Left ventricle myocardium superior (tissue), 1 donor: ENCODE measurements at places on chromosomes 5 and 9.
A peak's percentile ranks its signal among the peaks of the same experiment; 100 is the strongest.

GRCh38 chr5:170408877-170409660, 19.9 kb upstream of the KCNMB1 start:
- DNase-seq, result no peak

DNA sequence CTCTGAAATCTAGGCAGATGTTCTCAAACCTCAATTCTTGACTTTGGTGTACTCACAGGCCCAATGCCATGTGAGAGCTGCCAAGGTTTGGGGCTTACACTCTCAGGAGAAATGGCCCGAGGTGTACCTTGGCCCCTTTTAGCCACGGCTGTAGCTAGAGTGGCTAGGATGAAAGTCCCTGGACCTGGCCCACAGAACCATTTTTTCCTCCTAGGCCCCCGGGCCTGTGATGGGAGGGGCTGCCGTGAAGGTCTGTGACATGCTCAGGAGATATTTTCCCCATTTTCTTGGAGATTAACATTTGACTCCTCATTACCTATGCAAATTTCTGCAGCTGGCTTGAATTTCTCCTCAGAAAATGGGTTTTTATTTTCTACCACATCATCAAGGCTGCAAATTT, 1296.5 kb downstream of the MAT2B start:
- no peak for DNase-seq

DNA sequence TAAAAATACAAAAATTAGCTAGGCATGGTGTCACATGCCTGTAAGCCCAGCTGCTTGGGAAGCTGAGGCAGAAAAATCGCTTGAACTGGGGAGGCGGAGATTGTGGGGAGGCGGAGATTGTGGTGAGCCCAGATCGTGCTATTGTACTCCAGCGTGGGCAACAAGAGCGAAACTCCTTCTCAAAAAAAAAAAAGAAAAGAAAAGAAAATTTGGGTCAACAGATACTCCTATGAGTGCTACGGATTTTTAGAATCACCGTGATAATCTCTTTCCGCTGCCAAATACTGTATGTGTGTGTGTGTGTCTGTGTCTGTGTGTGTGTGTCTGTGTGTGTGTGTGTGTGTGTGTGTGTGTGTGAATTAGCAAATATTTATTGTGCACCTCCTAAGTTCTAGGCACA, 64.4 kb downstream of the ARRDC3 start:
- DNase-seq, result no peak

GRCh38 chr5:81417052-81417451, 23.1 kb upstream of the ACOT12 start:
- no peak for DNase-seq

DNA sequence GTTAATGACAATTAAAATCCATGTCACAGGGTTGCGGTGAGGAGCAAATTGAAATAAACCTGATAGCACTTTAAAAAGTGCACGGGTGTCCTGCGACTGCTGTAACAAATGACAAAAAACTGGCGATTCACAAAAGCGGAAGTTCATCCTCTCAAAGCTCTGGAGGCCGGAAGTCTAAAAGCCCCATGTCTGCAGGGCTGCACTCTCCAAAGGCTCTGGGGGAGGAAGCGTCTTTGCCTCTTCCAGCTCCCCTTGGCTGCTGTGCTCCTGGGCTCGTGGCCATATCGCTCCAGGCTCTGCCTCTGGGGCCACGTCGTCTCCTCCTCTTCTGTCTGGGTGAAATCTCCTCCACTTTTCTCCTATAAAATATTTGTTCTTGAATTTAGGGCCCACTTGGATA, 273.9 kb upstream of the IRX2 start:
- no peak for DNase-seq

GRCh38 chr5:143445776-143446175, 42.3 kb upstream of the NR3C1 start:
- no peak for DNase-seq

- no peak for DNase-seq
These were observed 353.9 kb upstream of the MEF2C start for GRCh38 chr5:89236900-89237299.

- DNase-seq, result peak; percentile 93
These were observed at the start of gene AUH for GRCh38 chr9:91361291-91362050. TSS of gene AUH (minus strand) at chr9:91361918. CDS start at chr9:91361889, 29 bp downstream.

- no peak for DNase-seq
These were observed 129.3 kb downstream of the EFNA5 start for GRCh38 chr5:107541400-107541799.

DNA sequence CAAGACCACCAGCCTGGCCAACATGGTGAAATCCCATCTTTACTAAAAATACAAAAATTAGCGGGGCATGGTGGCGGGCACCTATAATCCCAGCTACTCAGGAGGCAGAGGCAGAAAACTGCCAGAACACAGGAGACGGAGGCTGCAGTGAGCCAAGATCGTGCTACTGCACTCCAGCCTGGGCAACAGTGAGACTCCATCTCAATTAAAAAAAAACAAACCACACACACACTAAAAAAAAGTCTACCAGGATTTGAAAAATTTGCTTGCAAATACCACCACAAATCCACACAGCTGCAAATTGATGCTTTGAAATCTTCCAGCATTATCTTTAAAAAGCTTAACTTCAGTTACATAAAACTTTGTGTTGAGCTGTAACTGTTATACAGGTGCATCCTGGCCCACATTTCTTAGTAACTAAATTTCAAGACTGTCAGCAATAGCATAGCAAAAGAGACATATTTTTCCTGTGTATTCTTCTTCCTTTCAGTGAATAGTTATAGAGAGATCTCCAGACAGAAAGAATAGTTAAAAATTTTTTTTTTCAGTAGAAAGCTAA, 6.8 kb downstream of the CHD1 start:
- no peak for DNase-seq

- DNase-seq, result peak; percentile 68
These were observed 7.1 kb downstream of the PHYHD1 start for GRCh38 chr9:128927731-128928411.

GRCh38 chr9:124282442-124283227, 24.9 kb downstream of the NEK6 start:
- DNase-seq, result peak; percentile 82
